Fibroblast of the conjunctiva (primary cell): ENCODE measurements at places on chromosomes 7 and 10.

GRCh38 chr10:4596951-4597350, 229.1 kb upstream of the AKR1E2 start:
- DNase-seq = no peak

GRCh38 chr7:92788559-92789183, 47.7 kb downstream of the CDK6 start:
- DNase-seq = no peak

GRCh38 chr7:12269100-12269895, 58.2 kb downstream of the TMEM106B start:
- DNase-seq = no peak

DNA sequence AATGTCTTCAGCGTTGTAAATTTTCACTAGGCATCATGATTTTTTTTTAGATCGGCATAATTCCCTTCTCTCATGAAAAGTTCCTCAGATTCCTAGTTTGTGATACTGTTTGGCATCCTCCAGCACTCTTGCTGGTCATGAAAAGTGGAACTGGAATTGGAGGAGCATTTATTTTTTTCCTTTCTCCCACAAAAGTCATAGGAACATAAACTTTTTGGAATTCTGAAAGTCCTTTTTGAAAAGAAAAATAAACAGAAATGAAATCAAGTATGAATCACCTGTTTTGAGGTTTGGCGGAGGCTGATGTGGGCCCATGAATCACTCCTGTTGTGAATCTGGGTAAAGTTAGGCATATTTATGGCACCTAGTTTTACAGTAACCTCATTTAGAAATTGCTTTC, 17.7 kb downstream of the CACNB2 start:
- no peak for DNase-seq

GRCh38 chr7:23898619-23899018, 188.6 kb downstream of the STK31 start:
- DNase-seq = no peak
